SK-MEL-5 (cell line): ENCODE measurements at places on chromosomes 2 and 18.

- DNase-seq: peak; percentile 58
Measured at GRCh38 chr18:48007955-48008701, 77.7 kb upstream of the SMAD2 start.

DNA sequence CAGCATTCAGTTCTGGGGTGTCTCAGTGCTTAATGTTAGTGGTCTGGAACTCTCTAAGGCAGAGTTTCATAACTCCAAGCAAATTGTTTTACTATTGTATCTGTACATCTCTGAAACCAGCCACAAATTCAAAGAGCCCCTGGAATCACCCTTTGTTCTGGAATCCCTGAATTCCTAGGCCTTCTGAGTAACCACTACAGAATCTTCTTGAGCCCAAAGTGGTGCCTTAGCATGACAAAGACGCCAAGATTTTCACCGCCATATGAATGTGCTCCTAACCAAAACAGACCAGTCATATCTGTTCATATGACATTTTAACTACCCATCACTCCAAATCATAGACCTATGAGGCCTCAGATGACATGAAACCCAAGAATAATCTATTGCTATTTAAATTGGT lies 668.1 kb downstream of the EPHA4 start:
- DNase-seq: no peak

DNA sequence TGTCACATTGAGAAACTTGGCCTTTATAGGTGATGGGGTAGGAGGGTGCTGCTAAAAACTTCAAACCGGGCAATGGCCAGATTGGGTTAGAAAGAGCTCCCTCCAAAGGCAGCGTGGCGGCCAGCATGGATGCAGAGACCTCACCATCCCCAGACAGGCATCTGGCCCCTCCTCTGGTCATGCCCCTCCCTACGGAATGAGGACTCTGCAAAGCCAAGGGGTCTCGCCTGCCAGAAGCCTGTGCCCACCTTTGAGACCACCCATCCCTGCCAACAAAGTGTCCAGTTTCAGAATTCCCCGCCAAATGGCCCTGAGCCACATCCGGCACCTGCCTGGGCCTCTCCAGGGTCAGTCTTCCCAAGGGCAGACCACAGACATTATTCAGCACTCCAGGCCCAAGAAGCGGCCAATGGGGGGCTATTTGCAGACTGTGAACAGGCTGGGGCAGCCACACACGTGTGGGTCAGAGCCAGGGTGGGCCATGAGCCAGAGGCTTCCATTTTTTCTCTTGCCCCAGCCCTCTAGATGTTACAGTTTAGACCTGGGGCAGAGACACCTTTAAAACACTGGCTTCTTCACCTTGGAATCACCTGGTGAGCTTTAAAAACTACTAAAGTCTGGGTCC lies 4.2 kb upstream of the ATP6V1B1 start:
- DNase-seq: no peak

- peak; percentile 85 for DNase-seq
Measured at GRCh38 chr2:18987592-18988073, 370.8 kb downstream of the OSR1 start.

- peak; percentile 24 for DNase-seq
Measured at GRCh38 chr2:183269956-183270355, 145.7 kb downstream of the NUP35 start.

DNA sequence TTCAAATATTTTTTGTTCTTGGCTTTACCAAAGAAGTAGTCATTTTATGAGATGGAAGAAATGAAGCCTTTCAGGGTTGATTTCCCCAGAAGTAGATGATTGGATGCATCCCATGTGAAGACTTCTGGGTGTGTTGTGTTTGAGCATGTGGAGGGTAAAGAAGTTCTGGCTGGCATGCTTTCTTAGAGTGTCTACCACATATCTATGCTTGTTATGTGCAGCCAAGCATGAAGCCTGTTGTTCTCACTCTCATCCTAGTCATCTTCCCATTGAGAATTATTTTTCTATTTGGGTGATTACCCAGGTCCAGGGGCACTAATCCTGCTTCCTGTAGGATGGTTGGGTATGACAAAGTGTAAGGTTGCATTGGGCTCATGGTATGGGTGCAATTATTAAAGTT lies 472.9 kb downstream of the PTPRM start:
- no peak for DNase-seq

DNA sequence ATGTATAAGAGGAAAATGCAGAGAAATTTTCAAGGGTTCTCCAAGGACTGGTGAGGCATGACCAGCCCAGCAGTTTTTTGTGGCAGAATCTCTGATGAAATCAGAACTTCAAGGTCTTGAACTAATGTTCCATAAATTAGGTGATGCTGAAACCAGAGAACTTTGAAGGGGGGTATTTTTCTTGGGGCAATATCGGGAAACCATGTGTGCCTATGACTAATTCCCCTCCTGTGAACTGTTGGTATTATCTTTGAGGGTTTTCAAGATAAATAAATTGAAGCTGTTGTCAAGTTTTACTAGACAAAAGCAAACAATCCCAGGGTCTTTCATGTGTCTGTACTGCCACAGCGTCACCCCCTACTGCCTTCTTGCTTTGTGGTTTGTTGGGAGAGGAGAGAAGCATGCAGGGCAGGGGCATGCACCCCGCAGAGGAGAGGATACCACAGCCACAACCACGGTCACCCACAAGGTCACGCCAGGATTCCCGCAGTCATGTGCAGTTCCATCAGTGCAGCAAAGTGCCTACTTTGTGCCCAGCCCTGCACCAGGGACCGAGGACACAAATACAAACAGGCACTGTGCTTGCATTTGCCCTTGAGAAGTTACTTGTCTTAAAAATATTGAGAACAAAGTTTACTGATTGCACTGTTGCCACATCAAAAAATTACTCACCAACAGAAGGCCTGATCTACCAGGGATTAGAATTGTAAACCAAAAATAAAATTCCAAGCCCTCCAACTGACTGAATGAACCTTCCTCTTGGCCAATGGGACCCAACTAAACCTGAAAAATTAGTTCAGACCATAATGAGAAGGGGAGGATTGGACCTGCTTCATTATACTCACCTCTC lies 413.3 kb upstream of the TRIB2 start:
- DNase-seq: peak; percentile 89

DNA sequence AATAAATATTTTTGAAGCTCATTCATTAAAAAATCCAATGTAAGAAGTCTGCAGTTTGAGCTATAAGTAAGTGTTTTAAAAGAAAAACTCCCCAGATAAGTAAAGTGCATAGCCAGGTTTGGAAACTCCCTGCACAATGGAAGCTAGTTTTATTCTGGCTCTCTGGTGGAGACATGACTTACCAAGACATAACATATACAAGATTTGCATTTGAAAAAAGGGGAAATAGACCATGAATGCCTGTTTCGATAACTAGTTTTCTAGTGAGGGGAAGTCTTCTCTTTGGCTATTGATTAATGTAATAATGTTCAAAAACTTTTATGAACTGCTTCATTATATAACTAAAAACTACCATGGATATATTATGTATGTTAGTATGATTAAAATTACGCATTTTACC lies 435.2 kb downstream of the ARHGAP15 start:
- no peak for DNase-seq

DNA sequence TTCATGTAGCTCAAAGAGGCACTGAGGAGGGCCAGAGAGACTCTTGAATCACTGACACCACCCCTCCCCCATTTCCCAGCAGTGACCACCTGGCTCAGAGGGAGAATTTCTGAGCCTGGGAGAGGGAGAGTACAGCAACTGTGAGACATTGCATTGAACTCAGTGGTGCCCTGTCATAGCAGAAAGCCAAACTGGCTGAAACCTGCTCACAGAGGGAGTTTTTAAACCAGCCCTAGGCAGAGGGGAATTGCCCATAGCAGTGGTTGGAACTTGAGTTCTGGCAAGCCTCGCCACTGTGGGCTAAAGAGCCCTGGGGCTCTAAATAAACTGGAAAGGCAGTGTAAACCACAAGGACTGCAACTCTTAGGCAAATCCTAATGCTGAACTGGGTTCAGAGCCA lies 243.1 kb downstream of the ADCYAP1 start:
- DNase-seq: no peak

DNA sequence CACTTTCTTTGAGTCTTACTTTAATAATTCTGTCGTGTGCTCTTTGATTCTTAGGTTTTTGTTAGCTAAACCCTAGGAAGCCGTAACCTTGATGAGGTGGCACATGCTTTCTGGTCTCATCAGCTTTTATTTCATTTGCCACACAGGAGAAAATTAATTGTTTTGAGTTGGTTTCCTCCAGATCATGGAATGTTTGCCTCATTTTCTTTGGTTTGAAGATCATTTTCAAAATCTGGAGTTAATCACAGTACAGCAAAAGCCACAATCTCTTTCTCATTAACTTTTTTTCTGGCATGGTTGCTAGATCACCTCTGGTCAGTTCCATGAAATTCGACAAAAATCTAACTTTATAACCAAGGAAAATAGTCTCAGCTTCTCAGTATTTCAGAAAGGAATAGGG lies 182.9 kb downstream of the MYO1B start:
- DNase-seq: no peak

- no peak for DNase-seq
Measured at GRCh38 chr18:76467371-76468190, 27.5 kb downstream of the ZNF516 start.

DNA sequence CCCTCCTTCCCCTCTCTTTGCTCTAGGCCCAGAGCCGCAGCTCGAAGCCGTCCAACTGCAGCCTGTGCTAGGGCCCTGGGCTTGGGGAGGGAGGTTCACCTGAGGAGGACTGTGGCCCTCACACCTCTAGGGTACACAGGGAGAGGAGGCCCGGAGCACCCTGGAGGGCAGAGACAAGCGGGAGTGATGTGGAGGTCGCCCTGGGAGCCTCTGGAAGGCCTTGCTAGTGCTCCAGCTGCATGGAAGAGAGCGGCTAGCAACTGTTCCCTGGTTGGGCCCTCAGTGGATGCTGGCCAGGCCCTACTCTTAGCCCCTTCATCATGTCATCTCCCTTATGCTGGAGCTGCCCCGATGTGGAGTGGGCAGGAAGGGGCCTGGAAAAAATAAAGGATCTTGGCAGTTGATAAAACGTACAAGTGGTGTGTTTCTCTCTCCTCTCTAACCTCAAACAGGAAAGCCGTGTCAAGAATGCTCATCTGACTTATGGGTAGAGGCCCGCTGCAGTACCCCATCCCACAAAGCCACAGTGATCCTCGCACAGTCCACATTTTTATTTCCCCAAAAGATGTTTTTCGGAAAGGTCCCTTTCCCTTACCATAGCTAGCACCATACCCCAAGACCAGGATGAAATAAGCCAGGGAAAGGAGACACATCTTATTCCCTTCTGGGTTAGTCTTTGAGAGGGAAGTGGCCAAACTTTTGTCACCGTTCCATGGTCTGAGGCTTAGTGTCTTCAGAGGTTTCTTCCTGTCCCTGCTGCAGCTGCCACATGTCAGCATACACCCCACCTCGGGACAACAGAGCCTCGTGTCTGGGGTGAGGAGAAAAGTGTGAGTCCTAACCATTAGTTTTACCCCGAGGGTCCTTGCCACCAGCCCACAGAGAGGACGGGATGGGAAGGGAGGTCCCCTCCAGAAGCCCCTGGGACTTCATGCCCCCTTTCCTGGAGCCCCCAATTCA lies 2.9 kb downstream of the ZFAND2B start:
- no peak for DNase-seq

DNA sequence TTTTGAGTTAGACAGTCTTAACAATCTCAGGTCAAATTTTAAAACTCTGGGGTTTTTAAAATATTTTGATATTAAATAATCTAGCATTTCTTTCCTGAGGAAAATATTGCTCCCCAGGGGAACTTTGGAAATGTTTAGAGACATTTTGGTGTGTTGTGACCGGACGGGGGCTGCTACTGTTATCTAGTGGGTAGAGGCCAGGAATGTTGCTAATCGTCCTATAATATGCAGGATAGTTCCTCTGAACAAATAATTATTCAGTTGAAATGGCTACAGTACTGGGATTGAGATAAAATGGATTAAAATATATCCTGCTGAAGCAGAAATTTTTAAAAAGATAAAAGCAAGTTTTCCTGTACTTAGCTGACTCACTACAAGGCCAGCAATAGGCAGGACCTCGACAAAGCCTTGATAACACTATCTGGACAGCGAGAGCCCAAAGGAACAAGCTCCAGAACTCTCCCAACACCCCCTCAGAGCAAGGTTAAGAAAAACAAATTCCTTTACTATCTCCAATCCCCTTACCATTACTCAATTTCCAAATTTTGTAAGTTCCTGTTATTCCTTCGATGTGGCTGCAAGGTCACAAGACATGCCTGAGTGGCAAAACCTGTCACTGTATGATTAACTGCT lies 1407.4 kb downstream of the SUCLG1 start:
- DNase-seq: no peak

GRCh38 chr2:84781942-84782716 lies 98.8 kb downstream of the TRABD2A start:
- no peak for DNase-seq

DNA sequence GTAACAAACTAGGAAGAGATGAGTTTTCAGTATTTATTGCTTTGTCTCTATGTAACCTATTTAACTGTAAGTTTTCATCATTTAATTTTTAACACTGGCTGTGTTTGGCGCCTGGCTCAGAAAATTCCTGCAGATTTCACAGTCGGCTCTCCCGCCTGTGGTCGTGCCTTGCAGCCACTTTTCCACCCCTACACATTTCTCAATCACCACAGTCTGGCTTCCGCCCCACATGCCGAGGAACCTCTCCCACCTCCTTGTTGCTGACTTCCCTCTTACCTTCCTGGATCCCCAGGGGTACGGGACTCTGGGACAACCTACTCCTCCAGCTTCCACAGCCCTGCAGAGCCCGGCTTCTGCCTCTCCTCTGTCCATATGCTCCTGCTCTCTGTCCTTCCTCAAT lies 41.6 kb upstream of the MGAT4A start:
- no peak for DNase-seq

GRCh38 chr2:40130251-40130994 lies 321.5 kb downstream of the SLC8A1 start:
- DNase-seq: no peak

DNA sequence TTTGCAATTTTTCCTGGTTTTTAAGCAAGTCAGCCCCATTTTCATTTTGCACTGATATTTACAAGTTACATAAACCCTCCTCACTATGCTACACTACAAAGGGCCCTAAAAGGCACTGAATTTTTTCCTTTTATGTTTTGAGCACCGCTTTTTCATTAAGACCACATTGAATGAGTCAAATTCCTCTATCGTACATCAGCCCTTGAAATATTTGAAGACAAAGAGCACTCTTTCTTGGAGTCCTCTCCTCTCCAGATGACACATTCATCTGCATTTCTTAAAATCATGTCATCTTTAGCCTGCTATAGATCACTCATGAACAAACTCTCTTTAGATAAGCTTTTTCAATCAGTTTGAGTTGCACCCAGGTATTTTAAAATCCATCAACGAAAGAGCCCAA lies 306.6 kb upstream of the SOX11 start:
- DNase-seq: no peak
